Fibroblast of skin of right quadriceps (primary cell): ENCODE measurements at places on chromosomes 16 and 17.

DNA sequence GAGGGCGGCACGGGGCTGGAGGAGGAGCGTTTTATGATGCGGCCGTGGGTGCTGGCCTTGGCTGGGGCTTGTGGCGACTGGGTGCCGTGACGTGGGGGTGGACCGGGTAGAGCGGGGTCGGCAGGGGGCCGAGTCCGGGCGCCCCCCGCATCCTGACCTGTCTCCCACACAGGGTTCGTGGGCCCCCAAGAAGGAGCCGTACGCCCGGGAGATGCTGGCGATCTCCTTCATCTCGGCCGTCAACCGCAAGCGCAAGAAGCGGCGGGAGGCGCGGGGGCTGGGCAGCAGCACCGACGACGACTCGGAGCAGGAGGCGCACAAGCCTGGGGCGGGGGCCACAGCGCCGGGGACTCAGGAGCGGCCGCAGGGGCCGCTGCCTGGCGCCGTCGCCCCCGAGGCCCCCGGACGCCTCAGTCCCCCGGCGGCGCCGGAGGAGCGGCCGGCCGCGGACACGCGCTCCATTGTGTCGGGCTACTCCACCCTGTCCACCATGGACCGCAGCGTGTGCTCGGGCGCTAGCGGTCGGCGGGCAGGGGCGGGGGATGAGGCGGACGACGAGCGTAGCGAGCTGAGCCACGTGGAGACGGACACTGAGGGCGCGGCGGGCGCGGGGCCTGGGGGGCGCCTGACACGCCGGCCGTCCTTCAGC is 81.6 kb downstream of the ARHGAP23 start:
- DNase-seq, result no peak

GRCh38 chr16:85302018-85302847 is 190.0 kb upstream of the CIBAR2 start:
- peak; percentile 48 for DNase-seq

DNA sequence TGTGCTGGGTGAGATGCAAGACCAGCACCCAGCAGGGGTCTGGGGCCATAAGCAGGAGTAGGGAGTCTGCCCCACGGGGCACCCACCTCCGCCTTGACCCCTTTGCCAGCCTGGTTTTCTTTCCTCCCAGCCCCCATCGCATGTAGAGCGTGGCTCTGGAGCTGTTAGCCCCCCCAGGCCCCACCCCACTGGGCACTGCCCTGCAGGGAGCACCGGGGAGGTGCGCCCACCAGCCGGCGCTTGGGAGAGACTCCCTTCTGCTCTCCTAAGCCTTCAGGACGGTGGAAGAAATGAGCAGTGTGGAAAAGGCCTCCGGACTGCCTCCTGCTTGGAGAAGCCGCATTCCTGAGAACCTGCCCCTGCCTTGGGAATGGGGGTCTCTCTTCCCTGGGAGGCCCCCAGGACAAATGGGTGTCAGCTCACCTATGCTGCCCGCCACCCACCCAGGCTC is 186.2 kb downstream of the IRF8 start:
- no peak for DNase-seq

GRCh38 chr17:320139-320538 is 32.5 kb downstream of the RPH3AL start:
- no peak for DNase-seq

DNA sequence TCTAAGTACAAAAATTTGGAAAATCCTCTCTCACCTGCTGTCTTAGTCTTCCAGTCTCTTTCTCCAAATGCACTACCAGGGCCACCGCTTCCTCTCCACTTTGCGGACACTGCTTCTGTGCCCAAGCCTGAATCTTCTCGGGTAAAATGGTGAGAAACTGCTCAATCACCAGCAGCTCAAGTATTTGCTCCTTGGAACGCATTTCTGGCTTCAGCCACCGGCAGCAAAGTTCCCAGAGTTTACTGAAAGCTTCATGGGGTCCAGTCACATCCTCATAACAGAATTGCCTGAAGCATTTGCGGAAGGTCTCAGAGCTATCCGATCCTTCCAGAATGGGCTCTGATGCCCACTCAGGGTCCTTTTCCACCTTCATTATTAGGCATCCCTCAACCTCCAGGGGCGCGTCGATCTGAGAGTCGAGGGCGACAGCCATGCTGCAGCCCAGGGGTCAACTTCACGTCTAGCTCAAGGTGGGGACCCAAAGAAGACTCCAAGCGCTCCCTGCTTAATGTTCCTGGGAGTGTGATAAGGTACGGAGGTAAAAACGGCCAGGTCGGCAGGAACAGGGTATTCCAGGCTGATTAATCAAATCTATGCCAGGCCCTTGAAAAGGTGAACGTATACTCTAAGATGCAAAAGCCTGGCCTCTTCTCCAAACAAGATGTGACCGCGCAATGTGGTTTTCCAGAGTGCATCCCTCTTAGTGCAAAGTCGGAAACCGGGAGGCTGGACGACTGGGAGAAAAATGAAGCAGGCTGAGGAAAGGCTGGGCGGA is 763 bp downstream of the ZKSCAN2 start:
- peak; percentile 7 for DNase-seq

DNA sequence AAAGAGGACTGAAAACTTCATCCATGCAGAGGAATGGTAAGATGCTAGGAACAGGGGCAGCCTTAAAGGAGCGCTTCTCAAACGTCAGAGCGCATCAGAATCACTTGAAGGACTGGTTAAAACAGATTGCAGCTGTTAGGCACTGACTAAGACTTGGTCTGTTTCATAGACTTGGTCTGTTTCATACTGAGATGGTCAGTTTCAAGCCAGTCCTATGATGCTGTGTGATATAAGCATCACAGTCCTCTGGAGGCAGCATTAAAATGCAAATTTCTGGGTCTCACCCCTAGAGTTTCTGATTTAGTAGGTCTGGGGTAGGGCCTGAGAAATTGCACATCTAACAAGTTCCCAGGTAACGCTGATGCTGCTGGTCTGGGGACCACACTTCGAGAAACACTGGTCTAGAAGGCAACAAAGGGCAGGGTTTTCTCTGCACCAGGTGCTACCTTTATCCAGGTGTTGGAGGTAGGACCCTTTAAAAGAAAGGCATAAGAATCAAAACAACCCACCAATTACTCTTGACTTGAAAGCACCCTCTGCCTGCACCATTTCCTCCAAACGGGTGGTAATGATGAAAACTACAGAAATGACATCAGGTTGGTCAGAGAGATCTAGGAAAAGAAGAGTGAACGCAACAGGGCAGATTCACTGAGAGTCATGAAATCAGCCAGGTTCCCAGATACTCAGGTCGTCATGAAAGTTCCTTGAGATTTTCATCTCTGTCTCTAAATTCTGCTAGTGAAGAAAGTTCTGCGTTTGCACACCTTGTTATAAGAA is 95.0 kb upstream of the RCVRN start:
- no peak for DNase-seq

- DNase-seq, result peak; percentile 5
Measured at GRCh38 chr17:55237268-55237667, 27.5 kb upstream of the HLF start.

DNA sequence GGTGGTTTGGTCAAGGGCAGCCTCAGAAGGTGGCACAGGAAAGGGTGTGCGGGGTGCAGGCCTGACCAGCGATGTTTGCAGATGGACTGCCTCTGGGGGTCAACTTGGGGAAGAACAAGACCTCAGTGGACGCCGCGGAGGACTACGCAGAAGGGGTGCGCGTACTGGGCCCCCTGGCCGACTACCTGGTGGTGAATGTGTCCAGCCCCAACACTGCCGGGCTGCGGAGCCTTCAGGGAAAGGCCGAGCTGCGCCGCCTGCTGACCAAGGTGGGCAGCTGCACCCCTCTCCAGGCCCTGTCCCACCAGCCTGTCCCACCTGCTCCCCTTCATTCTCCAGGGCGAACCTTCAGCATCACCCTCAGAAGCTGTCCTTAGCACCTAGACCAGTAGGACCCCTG is 12.5 kb downstream of the DHODH start:
- no peak for DNase-seq

GRCh38 chr16:81180578-81180977 is 57.9 kb upstream of the BCO1 start:
- DNase-seq, result no peak

GRCh38 chr17:40415390-40415789 is 2.3 kb downstream of the TOP2A start:
- DNase-seq, result peak; percentile 40

DNA sequence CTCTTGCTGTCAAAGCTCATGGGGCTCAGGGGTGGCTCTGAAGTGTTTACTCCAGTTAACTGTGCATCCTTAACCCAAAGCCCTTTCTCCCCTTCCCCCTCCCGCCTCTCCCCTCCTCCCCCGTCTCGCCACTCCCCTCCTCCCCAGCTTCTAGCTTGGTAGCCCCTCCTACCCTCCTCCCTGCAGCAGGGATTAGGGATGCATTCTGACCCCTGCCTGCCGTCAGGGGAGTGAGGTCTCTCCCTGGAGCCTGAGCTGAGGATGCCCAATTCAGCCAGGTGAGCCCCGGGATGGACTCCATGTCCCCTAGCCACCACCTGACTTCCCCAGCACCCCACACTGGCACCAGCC is 1.6 kb downstream of the HS3ST6 start:
- DNase-seq, result no peak

- no peak for DNase-seq
Measured at GRCh38 chr16:50915120-50915519, 173.2 kb downstream of the CYLD start.

DNA sequence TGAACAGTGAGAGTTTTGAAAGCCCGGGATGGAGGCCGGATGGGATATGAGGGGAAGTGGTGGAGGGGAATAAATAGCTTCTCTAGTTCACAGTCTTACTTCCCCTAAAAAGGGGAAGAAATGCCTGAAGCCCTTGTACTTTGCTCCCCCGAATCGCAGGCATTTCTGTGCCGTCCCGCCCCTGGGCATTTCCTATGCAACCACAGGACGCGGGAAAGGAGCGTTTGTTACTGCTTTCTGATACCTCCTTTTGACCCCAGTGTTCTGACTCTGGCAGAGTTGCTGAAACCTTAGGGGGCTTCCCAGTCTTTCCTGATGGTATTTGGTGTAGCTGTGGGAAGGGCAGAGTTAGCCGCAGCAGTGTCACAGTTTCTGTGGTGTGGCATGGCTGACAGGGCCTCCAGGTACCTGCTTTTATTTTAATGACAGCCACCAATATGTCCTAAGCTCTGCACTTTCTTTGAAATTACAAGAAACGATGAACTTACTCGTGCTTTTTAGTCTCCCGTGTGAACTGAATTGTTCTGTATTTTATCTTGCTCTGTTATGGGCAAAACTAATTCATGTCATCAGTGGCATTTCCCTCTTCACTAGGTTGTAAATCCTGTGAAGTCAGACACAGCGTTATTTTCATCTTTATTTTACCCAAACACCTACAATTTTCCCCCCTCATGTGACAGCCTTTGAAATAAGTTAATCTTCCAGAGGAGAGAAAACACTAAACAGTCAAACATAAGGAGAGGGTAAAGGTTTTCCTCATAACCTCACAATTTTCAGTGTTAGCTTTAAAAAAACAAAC is 27.1 kb downstream of the USP10 start:
- DNase-seq, result no peak

DNA sequence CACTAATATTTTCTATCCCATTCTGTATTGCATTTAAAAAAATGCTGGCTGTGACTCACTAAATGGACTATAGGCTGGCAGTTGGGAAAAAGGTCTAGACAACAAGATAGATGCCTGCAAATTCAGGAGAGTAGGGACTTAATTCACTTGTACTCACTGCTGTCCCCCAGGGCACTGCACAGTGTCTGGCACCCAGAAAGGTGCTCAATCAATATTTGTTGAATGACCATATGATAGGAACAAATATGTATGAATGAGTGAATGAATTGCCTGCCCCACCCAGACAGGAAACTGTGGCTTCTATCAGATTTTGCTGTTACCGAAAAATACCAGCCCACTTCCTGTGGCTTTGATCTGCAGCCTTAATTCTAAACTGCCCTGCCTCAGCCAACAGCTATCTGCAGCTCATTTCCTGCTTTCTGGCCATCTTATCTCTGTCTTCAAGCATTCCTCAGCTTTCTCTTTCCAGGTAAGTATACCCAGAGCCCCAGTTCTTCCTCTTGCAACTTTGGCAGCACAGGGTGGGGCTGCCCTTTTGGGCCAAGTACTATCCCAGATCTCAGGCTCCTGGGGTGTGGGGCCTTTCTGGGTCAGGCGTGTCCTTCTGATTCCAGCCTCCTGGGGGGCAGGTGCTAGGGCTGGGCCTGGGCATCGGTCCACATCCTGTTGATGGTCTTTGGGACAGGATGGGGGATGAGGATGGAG is 15.3 kb upstream of the TNS4 start:
- peak; percentile 47 for DNase-seq

DNA sequence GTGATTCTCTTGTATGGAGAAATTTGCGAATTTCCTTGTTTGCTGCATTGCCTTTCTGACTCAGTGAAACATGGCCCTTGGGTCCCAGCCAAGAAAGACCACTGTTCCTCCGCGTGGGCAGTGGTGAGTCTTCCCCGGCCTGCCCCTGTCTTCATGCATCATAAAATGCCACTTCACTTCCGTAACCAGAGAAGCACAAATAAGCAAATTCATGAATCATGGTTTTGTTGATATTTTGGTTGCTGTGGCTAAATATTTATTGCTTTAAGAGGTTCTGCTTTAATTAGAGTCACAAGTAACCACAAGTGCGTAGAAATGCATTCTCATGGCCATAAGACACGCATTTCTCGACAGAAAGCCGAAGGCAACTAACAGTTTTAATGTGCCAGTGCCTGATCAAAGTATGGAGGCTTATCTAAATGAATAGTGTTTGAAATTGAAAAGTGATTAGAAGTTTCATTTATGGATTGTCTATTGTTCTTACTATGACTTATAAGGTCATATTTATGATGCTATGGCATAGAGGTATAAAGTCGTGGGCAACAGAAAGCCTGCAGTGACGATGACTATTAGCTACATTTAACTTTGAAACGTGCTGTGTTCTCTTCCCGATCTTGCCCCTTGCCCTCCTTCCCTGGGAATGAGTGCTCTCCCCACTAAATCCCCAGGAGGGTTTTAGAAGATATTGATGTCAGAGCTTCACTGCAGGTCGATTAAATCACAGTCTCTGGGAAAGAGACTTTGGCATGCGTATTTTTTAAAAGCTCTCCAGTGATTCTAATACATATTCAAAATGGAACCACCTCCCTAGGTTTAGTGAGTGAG is 76.0 kb downstream of the WIPI1 start:
- peak; percentile 92 for DNase-seq

- DNase-seq, result peak; percentile 73
Measured at GRCh38 chr17:77222356-77222755, 81.6 kb downstream of the SEC14L1 start.

DNA sequence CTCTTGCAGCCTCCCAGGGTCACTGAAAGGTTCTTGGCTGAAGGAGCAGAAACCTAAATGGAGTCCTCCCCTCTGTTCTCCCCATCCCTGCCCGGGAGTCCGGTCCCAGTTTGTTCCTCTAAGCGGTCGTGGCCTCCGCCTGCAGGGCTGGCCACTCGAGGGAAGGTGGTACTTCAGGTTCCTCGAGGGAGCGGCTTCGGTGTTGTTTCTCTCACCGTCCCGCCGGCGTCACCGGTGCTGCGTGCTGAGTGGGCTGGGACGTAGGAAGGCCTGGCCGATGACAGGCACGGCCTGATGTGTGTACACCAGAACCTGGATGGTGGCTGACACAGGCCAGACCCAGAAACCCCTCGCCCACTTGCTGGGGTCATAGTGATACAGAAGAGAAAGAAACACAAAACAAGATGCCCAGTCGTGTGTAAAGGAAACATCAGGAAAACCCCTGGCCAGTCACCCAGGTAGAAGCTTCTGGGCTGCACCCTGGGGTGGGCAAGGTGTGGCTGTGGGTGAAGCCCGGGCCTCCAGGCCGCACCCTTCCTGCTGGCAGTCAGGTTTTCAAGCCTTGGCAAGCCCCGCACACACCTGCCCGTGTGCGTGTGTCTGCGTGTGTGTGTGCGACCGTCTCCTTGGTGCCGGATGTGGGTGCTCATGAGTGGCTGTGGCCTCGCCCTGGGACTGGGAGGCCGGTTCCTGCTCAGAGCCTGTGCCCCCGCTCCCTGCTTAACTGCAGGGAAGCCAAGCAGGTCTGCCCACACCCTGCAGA is 52.0 kb downstream of the BAIAP2 start:
- no peak for DNase-seq
